GM12892 (cell line): ENCODE measurements at places on chromosomes 6 and 20.

GRCh38 chr20:34907616-34908469 is 31.4 kb downstream of the ACSS2 start:
- no peak for DNase-seq

- no peak for DNase-seq
Measured at GRCh38 chr6:28258877-28259777, at the start of gene NKAPL. NKAPL (plus strand) TSS chr6:28259297; CDS start chr6:28259372, 75 bp downstream.

DNA sequence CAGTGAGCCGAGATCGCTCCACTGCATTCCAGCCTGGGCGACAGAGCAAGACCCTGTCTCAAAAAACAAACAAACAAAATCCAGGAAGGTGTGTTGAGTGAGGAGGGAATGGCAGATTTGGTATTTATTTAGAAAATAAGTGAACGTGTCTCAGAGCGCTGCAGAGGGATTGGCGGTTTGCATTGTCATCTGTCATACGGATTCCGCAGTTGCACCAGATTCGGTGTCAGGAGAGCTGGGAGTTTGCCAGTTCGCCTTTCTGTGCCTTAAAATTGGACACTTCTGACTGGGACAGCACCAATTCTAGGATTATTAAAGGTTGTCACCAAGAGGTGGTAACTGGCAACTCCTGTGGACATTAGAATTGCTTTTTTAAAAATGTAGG is 912 bp downstream of the SNRNP48 start:
- DNase-seq, result no peak

DNA sequence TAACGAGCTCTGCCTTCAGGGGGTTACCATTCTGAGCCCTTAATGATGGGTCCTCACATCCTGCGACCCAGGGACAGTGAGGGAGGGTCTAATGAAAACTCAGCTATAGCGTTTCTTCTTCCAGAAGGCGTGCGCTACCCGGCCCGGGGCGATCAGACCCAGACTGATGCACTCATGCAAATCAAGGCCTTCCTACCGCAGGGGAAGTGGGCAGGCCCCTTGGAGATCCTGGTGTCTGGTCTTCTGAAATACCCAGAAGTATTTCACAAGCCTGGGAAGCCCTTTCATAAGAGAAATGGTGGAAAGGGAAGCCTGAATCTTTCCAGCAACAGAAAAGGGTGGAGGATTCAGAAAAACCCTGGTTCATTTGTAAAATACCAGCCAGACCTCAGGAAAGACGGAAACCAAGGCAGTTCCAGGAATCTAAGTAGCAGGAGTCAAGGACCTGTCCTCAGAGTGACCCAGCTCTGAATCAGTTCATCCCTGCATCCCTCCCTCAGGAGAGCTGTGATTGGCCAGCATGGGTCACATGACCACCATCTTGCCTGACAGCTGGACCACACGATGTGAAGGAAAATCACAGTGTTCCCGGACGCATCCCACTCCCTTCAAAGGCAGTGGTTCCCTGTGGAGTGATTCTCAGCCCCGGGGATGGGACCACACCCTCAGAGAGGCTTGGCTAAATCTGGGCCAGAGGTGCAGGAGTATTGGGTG is 12.7 kb downstream of the BFSP1 start:
- DNase-seq, result no peak

DNA sequence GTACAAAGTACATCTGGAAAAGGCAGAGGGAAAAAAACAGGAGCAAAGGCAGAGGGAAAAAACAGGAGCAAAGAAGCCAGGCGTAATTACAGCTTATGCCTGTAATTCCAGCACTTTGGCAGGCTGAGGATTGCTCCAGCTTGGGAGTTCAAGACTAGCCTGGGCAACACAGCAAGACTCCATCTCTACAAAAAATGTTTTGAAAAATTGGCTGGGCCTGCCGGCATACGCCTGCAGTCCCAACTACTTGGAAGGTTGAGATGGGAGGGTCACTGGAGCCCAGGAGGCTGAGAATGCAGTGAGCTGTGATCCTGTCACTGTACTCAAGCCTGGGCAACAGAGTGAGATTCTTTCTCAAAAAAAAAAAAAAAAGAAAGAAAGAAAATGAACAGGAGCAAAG is 19.0 kb upstream of the CBFA2T2 start:
- no peak for DNase-seq

DNA sequence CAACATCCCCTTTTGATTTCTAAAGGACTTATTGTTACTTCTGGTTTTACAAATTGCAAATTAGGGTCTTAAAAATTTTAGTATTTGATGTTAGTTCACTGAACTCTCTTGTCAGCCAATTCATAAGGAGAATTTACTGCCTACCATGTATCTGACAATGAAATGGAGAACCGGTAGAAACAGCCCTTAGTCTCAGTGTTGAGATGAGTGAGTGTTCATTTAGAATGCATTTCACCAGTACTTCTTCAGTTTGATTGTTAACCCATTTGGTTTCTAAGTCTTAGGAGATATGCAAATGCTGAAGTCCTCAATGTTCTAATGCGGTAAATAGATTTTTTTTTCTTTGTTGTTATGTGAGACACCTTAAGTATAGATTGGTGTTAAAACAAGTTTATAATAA is 616.3 kb upstream of the FLRT3 start:
- DNase-seq, result no peak

- DNase-seq, result no peak
Measured at GRCh38 chr6:109306733-109307132, 75.5 kb downstream of the CD164 start.

- DNase-seq, result no peak
Measured at GRCh38 chr6:99736302-99736701, 129.7 kb downstream of the PRDM13 start.

DNA sequence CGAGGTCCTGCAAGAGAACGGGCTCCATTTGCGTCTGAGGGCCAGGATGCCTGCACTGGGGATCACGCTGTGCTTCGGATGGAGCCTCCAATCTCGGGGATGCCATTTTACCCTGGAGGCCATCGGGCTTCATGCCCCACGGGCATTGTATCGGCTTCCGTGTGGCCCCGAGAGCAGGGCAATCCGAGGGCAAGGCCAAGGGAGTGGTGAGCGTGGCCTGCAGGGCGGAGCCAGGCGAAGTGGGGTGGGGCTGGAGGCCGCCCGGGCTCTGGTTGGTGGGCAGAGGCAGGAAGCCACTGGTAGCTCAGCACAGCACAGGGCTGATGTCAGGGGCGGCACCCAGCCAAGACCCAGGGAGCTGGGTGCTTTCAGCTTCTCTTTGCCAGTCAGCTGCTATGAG is 57.5 kb upstream of the BHLHE23 start:
- DNase-seq, result no peak

GRCh38 chr6:135782546-135782945 is 69.0 kb upstream of the PDE7B start:
- DNase-seq, result no peak

DNA sequence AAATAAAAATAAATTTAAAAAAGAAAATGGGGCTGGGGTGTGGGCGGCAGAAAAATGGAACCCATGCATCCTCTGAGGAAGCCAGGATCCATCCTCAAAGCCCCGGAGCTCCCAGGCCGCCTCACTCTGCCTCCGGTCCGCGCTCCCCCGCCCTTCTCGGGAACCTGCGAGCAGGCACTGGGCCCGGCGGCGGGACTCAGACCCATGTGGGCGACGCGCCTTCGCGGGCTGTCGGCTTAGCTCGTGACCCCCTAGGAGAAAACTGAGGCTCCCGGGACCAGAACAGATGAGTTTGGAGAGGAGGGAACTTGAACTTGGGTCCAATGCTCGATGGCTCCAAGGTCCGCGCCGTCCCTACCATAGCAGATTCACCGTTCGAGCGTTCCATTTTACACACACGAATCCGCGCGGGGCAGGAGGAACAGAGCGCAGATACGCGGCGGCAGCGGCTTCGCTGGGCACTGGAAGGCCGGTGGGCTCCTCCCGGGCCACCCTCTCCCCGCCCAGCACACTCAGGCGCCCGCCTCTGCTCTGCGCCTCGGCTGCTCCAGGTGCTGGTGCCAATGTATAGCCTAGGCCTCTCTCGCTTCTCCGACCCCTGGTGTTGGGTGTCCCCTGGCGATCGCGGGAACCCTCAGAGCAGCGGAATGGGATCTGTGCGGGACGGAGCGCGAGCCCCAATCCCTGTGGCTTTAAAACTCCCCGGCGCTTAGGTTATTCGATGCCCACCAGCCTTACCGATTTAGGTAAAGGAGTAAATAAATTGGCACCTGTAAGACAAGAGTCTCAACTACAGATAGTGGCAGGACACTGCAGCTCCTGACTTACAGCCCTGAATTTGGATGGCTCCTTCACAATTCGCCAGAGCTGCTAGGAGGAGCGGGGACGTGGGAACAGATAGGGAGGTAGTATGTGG is 39.2 kb downstream of the DPPA5 start:
- DNase-seq, result no peak

- no peak for DNase-seq
Measured at GRCh38 chr20:37518059-37518458, 3.0 kb upstream of the NNAT start.
